ENCODE measurements at places on chromosomes 12 and 14. TPM values are rescaled to one million over a fixed set of nuclear protein-coding genes. Genes with fewer than 3 reads are reported as not detected.

Gene RGS6
- not detected for total RNA-seq

Gene AMN
- 0.06 TPM for total RNA-seq

Gene ENDOU
- not detected for total RNA-seq

GRCh38 chr12:49903351-49903699 lies 375 bp downstream of the FAIM2 start:
- DNase-seq, result no peak

- DNase-seq, result no peak
These were observed 86.3 kb upstream of the TBX3 start for GRCh38 chr12:114770323-114770722.

DNA sequence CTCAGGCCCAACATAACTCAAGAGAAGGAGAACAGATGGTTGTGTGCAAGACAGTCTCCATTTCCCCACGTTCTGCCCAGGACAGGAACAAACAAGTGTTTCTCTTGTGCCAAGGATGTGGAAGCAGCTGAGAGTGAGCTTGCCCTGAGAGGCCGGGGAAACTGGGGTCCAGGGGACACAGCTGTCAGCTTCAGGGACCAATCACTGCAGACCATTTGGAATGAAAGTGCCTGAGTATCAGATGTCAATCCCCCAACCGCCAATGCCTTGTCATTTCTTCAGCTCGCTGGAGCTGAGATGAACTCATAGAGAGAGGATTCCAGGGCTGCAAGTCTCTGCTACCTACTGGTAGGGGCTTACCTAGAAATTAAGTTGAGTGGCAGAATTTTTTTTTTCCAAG lies 71.9 kb upstream of the METAP2 start:
- no peak for DNase-seq

DNA sequence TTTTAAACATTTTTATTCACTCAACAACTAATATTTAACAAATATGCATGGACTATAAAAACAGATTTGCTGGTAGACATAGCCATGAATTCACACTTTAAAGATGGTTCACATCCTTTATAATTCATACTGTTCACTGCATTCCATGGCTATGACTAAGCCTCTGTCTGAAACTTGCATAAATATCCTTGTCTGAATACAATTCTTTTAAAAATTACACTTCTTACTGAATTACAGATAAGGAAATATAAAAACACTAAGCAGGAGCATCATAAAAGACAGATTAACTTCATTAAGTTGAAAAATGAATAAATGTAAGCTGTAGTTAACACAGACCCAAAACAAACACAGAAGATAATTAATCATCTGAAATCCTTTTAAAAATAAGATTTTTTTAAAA lies 53.8 kb downstream of the GXYLT1 start:
- DNase-seq, result no peak

GRCh38 chr12:40915172-40915571 lies 222.9 kb downstream of the CNTN1 start:
- no peak for DNase-seq

GRCh38 chr14:91250912-91251311 lies 6.4 kb upstream of the GPR68 start:
- DNase-seq, result no peak

All from epithelial cell of proximal tubule (primary cell).